Sigmoid colon (tissue), 7 donors: ENCODE measurements at places on chromosomes 7 and 10. TPM values are rescaled to one million over a fixed set of nuclear protein-coding genes. Genes with fewer than 3 reads are reported as not detected.

DNA sequence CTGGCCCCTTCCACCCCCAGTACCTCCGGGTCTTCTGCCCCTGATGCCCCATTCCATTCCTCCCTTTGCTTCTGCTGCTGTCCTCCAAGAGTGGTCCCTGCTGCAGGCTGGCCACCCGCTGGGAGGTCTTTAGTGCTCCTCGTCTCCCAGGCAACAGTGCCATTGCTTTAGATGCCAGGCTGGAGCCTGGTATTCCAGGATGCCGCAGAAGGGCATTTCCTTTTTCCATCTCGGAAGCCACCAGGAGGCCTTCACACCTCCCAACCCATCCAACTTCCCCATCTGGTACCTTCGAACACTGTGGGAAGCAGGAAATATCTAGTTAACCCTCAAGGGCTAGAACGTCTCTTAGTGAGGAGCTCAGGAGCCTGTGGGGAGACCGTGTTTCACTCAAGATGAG is 92.9 kb upstream of the DUSP5 start:
- no peak for DNase-seq

The RBM48 gene
- polyA plus RNA-seq = 6.9 TPM

GRCh38 chr10:86263209-86263608 is 103.4 kb downstream of the GRID1 start:
- peak; percentile 59 for DNase-seq

- DNase-seq = no peak
Measured at GRCh38 chr10:100895346-100895745, 17.4 kb upstream of the SLF2 start.

GRCh38 chr10:126842356-126842755 is 62.9 kb upstream of the DOCK1 start:
- DNase-seq = no peak

DNA sequence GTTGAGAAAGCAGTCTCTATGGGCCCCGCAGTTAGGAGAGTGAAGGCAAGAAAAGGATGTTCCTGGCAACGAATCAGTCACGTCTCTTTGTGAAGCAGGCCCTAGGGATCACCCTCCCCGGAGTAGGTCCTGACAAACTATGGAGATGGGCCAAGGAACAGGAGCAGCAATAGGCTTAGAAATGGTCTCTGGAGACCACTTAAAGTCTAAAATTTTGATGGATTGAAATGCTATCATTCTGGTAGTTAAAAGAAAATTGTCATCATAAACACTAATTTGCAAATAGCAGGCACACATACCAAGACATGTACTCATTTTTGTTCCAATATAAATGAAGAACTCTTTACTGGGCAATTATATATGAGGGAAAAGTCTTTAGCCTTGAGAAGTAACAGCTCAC is 123.5 kb downstream of the ITGB8 start:
- DNase-seq = no peak
